ENCODE measurements at places on chromosomes 3 and 15.

- DNase-seq, result no peak
Observed at GRCh38 chr3:69856965-69857705, 117.9 kb downstream of the MITF start.

DNA sequence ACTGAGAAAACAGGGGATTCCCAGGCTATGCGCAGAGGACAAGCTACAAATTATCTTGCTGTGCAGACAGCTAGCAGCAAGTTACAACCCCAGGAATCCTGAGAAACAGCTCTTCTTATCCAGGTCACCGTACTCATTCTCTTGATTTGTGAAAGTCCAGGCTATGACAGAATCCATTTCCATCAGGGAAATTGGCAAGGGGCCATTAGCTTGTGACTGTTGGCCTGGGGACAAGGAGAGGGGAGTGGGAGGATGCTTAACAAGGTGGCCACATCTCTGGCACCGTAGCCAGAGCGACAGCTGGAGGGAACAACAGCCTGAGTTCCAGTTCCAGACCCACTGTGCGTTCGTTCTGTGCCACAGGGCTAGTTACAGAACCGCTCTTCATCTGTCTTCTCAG, 44.9 kb upstream of the PLXNA1 start:
- DNase-seq, result no peak

DNA sequence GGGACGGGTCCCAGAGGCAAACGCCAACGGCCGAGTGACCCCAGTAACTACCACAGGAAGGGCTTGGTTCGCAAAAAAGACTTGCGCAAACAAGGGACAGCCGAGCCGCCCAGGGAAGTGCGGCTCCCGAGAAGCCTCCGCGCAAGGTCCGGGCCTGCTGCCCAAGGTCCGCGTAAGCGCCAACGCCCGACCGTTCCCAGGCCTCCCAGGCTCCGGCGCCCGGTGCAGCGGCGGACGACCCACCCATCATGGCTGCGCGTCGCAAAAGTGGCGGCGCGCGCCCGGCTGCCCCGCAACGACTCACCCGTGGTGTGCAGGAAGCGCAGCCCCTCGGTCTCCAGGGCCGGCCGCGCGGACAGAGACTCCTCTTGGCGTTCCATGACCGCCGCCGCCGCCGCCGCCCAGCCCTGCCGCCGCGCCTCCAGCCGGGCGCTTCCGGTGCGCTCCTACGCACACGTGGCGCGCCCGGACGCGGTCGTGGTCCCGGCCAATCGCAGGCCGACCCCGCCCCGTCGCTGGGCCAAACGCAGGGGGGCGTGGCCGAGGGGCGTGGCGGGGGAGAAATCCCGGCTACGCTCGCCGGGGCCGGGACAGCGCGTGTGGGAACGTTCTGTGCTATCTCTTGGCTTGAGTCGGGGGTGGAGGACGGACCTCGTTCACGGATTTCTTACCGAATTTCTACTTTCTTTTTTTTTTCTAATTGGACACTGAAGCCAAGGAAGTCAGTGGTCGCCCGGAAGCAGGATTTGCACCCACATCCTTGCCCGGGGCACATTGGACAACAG, at the start of gene SELENOS:
SELENOS (minus strand) TSS at position 448 of the 785 bp plus-strand sequence; CDS start at position 380, 68 bp downstream.
- DNase-seq, result no peak

DNA sequence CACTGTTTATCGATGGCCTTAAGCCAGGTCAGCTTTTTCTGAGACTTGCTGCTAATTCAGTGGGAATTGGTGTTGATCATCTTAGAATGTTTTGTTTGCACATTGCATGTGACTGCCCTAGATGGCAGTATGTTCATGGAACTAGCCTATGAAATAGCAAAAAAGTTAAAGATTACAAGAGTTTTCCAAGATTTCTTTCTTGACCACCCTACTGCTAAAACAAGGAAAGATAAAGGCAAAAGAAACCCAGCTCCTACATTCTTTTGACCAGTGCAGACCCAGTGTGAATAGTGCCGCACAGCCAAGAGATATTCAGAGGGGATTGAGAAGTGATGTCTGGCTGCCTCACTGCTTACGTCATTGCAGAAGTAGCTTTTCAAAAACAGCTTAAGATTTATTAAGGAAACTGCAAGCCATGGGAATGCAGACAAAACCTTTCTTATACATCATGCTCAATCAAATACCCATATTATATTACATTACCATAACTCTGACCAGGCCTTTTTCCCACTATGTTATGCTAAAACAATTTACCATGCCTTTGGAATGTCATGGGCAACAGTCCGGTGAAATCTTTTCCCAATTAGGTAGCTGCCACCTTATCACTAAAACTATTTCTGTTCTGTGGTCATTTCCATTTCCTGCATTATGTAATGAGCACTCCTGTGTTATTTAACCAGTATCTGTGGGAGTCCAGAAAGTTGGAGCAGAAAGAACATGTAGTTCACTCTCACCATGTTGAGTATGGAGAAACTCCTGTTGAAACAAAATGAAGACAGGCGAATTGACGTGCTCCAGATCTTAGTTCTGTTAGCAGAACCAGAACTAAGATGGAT, 6.0 kb downstream of the PHLDB2 start:
- no peak for DNase-seq

GRCh38 chr3:112979244-112979832, 4.4 kb upstream of the CD200R1 start:
- no peak for DNase-seq

DNA sequence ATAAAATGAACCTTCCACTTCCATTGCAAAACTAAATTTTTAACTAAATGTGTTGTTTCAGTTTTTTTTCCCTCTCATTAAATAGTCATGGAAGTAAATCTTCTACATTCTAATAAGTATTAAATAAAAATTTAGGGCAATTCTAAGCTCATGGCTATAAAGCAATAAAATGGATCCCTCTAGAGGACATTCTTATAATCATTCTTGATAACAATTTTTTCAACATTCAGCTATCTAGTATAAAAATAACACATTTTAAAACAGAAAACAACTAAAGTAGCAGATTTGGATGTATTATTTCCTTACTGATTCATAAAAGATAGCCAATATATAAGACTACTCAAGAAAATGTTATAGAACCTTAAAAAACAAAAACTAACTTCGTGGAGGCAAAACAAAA, 393.1 kb downstream of the PLOD2 start:
- DNase-seq, result no peak

GRCh38 chr3:105232553-105232952, 134.2 kb upstream of the ALCAM start:
- DNase-seq, result no peak

GRCh38 chr3:22115581-22115980, 364.6 kb upstream of the ZNF385D start:
- no peak for DNase-seq

DNA sequence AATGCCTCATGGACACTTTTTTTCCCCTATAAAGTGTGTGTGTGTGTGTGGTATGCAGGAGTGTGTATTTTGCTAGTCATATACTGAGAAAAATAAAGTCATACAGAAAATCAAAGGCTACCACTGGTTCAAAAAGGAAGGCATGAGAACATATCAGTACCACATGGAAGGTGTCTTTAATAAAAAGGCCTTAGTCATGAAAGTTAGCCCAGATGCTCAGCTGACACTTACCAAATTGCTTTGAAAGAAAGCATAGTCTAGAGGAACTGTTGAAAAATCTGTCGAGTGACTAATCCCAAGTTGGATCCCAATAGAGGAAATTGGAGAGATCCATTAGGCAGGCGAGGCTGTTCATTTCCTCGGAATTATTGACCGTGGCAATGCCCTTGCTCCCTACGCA, 432.9 kb upstream of the CFAP20DC start:
- no peak for DNase-seq

- no peak for DNase-seq
Observed at GRCh38 chr3:187941848-187942194, 196.6 kb upstream of the BCL6 start.

DNA sequence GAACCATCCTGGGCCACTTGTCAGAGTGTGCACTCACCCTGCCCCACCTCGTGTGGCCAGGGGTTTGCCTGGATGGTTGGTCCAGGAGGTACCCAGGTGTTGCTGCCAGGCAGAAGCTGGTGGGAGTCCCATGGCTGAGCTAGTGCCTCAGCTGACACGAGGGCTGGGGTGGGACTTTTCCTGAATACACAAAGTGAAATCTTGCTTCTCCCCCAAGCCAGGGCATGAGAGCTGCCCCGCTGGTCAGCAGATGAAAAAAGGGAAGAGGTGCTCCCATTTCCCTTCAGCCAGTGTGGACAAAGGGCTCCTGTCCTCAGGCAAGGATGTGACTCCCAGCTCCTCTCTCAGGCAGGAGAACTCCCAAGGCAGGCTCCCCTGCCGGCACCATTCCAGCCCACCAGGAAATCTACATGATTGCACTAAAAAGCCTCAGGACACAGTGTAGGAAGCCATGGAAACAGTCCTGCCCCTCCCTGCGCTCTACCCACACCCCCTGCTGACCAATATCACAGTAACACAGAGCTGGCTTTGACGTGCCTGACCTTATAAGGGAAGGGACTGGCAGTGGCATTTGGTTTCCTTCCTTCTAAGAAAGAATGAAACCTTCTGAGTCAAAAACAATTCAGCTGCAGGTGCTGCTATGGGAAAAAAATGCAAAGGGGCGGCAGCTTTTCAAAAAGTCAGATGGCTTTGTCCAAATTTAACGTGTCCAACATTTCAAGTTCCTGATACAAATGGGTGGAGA, 33.9 kb downstream of the MYO5C start:
- DNase-seq, result peak; percentile 90

GRCh38 chr15:61084472-61084871, 144.6 kb downstream of the RORA start:
- no peak for DNase-seq

- DNase-seq, result no peak
Observed at GRCh38 chr3:123758081-123758564, 126.0 kb downstream of the MYLK start.

DNA sequence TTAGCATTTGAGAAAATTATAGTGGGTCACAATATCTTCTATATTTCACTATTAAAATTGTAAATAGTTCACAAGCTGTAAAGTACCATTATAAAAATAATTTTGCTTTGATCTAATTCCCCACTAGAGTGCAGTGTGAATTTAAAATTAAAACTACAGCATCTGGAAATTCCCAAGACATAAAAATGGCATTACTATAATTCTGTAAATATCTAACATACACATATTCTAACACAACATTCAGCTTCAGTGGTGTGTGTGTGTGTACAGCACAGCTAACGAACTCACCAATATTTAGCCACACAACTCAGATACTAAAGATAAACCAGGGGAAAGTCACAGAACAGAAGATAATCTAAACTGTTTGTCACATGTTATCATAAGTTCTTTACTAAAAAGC, 424.9 kb upstream of the ZNF385D start:
- DNase-seq, result no peak

GRCh38 chr3:186451371-186451770, 89.3 kb upstream of the DGKG start:
- no peak for DNase-seq

DNA sequence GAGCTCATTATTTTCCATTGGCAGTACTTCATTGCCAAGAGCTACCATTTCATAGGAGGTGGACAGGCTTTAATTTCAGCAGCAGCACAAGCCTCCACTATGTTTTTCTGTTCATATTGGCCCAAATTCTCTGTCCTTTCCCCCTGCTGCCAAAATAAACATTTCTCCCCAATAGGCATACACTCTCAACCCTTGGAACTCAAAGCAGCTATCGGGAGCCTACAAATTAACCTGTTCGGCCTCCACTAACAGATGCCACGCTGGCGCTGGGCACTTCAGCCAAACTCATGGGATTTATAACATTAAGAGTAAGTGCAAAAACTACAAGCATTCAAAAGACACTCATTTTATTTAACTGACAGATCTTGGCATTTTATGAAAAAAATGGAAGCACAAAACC, 95.7 kb downstream of the NSUN3 start:
- no peak for DNase-seq

DNA sequence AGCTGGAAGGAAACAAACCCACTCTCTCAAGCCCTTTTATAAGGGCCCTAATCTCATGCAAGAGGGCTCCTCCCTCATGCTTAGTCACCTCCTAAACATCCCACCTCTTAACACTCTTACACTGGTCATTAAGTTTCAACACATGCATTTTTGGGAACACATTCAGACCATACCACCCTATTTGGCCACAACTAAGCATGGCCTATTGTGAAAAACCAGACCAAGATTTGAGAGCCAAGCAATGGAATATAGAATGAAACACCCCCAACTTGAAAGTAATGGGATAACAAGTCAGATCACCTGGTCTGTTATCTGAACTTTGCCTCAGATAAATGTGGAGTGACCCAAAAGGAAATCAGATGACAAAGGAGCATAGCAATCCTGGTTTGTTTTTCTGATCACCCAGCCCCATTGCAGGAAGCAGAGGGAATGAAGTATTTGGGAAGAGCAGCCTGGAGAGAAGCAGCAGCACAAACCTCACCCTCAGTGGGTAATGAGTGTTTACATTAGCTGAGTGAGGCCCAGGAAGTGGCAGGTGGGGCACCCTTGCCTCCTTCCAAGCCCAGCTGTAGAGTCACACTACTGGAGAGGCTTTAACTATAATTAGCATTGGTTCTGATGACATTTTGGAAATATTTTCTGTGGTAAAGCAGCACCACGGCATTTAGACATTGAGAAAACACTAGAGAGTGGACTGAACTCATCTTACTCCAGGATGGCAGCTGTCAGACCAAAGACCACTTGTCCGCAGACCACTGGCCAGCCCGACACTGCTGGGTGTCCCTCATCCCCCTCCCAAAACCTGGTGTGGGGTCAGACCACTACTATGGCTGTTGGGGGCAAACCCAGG, 48.8 kb upstream of the PRTG start:
- no peak for DNase-seq

GRCh38 chr3:134312873-134313846, 61.1 kb downstream of the AMOTL2 start:
- no peak for DNase-seq

DNA sequence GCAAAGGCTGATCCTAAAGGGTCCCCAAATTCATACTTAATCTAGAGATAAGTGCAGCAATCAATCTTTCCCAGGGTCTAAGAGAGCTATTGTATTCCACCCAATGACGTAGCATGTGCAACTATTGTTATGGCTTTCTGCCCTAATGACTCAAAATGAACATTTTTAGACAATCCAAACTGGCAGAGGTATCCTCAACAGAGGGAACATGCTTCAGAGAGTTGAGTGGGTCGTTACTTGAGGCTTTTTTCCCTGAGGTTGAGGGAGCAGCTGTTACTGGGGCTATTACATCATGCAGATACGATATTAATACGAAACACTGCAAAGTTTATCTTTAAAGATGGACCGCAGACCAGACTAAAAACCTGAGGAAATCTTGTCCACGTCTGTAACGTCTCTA, 278.3 kb upstream of the WNT5A start:
- DNase-seq, result no peak

GRCh38 chr15:39310633-39311032, 270.2 kb upstream of the THBS1 start:
- DNase-seq, result no peak

GRCh38 chr15:47824147-47824546, 106.8 kb downstream of the SEMA6D start:
- DNase-seq, result no peak

GRCh38 chr3:156630081-156630772, 44.2 kb upstream of the TIPARP start:
- no peak for DNase-seq

GRCh38 chr3:39207361-39208186, 15.2 kb upstream of the XIRP1 start:
- no peak for DNase-seq

GRCh38 chr3:127320529-127321121, 32.8 kb upstream of the PRR20G start:
- no peak for DNase-seq

All from GM12864 (cell line).